Stomach (tissue), 19 donors: ENCODE measurements at places on chromosomes 5 and 9. TPM values are rescaled to one million over a fixed set of nuclear protein-coding genes. Genes with fewer than 3 reads are reported as not detected.
A peak's percentile ranks its signal among the peaks of the same experiment; 100 is the strongest.

GRCh38 chr9:33379666-33380389 is 22.5 kb downstream of the AQP7 start:
- no peak for DNase-seq

DNA sequence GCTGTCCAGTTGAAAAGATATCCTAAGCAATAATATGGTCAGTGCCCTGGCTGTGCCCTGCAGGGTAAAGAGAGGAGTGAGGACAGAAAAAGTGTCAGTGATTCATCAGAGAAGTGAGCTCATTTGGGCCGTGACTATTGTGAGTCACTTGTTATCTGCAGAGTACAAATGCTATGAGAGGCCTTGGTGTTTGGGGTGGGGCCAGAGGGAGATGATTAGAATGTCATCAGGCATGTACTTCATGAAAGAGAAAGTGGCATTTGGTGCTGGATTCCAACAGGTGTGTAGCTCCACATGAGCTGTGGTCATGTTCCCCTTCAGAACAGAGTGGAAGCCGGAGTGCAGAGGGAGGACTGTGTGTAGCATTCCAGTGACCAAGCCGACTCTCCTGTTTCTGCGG is 174.1 kb downstream of the KDM4C start:
- DNase-seq: peak; percentile 68

DNA sequence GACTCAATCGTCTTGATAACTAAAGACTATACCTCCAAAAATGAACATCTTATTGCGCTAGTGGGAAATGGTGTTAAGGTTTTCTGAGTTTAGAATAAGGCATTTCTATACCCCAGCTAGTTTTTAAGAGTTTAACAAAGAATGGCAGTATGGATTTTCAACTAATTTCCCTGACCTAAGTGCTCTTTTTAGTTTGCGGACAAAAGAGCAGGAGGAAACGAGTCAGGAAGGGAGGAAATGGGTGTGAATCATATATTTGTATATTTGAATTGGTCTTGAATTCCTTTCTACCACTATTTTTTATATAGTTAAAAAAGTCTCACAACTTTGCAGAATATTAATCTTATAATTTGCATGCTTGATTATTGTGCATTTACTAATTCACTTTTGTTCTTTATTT is 516.3 kb upstream of the ZNF608 start:
- no peak for DNase-seq

DNA sequence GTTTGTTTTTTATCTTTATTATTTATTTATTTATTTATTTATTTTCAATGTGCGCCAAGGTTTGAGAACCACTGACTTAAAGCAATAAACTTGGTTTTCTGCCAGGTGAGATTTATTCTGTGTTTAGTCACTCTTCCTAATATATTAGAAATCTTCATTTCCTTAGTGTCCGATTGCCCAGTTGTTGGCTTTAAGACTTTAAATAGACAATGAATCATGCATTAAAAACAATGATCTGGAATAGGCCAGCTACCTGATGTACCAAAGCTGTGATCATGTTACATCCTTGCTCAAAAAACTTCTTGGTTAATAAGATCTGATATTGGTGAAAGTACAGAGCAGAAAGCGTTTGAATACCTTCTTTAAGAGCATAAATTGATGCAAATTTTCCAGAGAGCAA is 52.1 kb upstream of the ERBIN start:
- DNase-seq: no peak

DNA sequence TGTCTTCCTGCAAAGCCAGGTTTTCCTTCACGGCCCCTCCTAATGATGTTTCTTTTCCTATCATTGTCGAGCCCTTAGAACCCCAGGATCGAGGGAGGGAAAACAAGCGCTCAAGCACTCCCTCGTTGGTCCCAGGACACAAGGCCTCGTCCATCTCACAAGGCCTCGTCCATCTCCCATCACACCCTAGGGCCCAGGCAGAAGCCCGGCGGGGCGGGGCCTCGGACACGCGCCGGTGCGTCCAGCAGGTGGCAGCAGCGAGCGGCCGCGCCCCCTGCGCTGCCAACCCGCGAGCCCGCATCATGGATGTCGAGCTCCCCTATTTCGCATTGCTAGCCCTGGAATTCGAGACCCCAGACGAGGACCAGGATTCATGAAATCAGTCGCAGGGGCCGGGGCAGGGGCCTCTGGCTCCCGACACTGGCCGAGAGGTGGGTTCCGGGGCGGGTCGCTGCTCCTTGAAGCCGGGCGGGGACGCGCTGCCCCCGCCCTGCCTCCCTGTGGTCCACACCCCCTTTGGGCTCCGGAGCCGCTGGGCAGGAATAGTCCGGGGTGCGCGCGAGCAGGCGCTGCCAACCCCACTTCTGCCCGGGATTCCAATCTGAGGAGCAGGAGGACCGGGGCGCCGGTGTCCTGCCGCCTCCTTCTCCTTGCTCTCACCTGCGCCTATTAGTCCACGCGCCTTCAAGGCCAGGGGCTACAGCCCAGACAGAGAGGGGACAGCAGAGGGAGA is at the start of gene ABLIM3:
Gene ABLIM3, plus strand, starts transcription at position 270 of the 733 bp plus-strand sequence. CDS start 603 bp downstream, outside the sequence.
- DNase-seq: peak; percentile 69

- DNase-seq: no peak
Observed at GRCh38 chr5:59683311-59683710, 210.2 kb downstream of the PDE4D start.

- DNase-seq: peak; percentile 17
Observed at GRCh38 chr9:85715587-85715986, 26.2 kb downstream of the AGTPBP1 start.

DNA sequence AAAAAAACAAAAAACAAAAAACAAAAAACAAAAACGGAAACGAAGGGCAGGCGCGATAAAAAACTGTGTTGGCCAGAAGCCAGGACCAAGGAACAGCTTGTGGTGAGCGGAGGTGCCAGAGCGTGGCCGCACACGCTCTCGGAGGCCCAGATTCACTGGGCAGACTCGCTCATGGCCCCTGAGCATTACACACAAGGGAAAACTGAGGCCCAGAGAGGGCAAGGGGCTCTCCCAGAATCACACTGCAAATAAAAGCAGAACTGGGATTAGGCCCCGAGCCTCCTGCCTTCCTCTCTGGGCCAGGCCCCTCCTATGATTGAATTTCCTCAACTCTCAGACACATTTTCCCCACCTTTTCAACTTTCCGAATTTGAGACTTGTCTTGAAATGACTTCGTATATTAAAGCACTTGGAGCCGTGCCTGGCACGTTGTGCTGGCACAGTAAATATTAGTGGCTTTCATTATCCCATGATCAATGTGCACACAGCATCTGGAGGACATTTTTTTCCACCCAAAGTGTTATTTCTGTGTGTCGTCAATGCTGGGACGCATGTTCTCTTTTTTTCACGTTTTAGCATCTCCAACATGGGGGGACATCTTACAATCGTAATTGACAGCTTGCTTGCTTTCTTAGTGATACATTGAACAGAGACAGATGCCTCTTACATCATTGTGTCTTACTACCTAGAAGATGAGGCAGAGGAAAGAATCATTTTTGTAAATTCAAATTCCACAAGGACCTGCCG is 7.4 kb downstream of the FIBCD1 start:
- DNase-seq: no peak

- DNase-seq: no peak
Observed at GRCh38 chr5:2047341-2047927, 164.7 kb upstream of the IRX4 start.

DNA sequence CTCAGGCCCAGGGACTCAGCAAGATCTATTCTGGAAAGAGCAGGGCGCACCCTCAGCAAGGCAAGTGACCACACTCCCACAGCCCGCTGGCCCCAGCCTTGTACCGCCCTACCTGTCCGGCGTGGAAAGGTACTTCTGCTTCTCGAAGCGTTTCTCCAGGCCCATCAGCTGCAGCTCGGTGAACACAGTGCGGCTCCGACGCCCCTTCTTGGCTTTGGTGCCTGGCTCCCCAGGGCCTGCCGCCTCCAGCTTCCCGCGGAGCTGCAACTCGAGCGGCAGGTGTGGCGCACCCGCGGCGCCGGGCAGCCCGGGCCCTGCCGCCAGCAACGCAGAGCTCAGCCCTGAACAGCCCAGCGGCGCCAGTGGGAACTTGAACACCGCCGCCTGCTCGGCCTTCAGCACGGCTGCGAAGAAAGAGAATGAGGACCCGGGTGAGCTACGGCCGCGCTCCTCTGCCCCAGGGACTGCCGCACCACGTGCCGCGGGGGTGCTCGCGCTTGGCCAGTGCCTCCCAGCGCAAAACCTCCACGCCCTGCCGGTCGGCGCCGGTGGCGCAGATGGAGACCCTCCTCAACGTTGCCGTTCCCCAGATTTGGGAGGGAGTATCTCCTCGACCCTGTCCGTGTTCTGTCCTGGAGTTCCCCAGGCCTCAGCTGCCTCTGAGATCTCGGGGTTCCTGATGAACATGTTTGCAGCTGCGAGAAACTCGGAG is 2.2 kb downstream of the BARX1 start:
- no peak for DNase-seq

DNA sequence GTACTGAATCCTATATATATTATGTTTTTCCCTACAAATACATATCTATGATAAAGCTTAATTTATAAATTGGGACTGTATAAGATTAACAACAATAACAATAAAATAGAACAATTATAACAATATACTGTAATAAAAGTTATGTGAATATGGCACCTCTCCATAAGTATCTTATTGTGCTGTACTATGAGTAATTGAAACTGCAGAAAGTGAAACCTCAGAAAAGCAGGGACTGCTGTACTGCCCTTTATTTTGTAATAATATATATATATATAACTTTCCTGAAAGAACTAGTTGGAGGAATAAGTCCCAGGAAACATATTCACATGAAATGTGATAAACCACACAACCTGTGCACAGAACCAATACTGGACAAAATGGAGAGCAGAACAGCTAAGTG is 77.3 kb downstream of the PAM start:
- no peak for DNase-seq

DNA sequence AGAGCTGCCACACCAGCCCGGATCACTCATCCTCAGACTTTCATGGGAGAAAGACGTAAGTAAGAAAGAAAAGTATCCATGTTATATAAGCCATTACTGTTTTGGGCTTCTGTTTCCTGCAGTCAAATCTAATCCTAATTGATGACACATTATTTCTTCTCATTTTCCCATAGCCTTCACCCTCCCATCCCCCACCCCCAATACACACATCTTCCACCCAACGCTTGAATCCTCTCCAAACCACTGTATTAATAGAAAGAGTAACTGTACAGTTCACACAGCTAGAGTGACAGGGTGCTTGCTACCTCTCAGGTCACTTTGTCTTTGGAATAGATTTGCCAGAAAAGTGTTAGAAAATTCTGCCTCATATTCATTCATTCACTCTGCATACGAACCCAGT is 69.3 kb upstream of the IL17B start:
- DNase-seq: no peak

GRCh38 chr9:125434986-125435775 is 173.6 kb downstream of the GAPVD1 start:
- no peak for DNase-seq

- DNase-seq: no peak
Observed at GRCh38 chr5:168469816-168470215, 16.5 kb upstream of the RARS1 start.

GRCh38 chr9:113179839-113180238 is 29.0 kb downstream of the SLC31A2 start:
- DNase-seq: no peak

- no peak for DNase-seq
Observed at GRCh38 chr9:78286946-78287388, 10.0 kb upstream of the PSAT1 start.

DNA sequence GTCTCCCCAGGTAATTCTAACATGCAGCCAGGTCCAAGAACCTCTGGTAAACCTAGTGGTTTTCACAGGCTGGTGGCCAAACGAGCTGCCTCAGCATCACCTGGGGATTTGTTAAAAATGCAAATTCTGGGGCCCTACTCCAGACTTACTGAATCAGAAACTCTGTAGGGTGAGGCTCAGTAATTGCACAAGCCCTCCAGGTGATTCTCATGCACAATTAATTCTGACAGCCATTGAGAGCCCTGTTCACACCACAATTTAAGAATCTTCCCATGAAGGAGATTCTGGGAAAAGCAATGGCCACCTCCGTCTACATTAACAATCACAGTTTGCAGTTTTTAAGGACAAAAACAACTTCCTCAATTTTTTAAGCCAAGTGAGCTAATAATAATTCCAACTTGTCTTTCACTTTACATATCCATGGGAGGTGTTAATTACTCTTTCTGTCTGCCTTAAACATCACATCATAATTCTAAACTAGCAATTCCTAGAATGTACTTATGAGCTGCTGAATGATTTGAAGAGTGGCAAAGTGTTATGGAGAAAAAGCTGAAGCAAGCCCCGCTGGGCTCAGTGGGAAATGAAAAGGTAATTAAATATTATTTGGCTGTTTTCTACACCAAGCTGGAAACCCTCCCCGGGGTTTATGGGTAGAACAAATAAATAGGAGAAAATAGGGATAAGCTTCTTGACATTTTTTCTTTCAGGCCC is 70.0 kb downstream of the GLDC start:
- DNase-seq: no peak

GRCh38 chr9:8869812-8870211 is 1070.2 kb upstream of the DMAC1 start:
- no peak for DNase-seq

GRCh38 chr5:133935667-133935940 is 32.8 kb downstream of the C5orf15 start:
- no peak for DNase-seq

- no peak for DNase-seq
Observed at GRCh38 chr5:149018909-149019443, 43.9 kb downstream of the SH3TC2 start.

DNA sequence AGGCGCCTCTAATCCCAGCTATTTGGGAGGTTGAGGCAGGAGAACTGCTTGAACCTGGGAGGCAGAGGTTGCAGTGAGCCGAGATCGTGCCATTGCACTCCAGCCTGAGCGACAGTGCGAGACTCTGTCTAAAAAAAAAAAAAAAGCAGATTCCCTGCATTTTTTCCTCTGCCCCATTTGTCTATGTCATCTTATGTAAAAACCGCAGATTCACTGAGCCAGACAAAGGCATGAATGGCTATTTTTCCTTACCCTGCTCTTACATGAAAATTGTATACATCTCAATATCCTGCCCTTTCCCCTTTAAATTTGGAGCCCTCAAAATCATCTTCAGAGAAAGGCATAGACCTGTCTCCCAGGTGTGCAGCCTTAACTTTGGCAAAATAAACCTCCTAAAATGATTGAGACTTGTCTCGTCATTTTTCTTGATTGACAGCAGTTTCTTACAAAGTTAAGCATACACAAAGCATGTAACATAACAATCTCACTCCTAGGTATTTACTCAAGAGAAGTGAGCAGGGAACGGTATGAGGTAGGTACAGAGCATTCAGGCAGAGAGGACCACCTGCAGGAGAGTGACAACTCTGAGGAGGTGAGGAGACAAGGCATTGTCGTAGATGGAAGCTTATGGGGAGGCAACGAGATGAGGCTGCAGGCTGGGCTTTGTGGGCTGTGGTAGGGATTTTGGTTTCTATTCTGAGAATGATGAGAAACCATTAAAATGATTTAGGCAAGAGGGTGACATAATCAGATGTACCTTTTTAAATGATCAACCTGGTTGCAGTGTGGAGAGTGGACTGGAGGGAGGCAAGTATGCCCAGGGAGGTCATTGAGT is 65.7 kb upstream of the IL6ST start:
- no peak for DNase-seq

The ADAM19 gene
- polyA plus RNA-seq: 3.3 TPM

The OTULINL gene
- 0.93 TPM for polyA plus RNA-seq

The SHOC1 gene
- polyA plus RNA-seq: 0.31 TPM

The RLN2 gene
- not detected for polyA plus RNA-seq

The RNF130 gene
- polyA plus RNA-seq: 47.8 TPM

The FAM153A gene
- polyA plus RNA-seq: 11.2 TPM

The FAM13B gene
- 15.0 TPM for polyA plus RNA-seq

The FIBCD1 gene
- 0.20 TPM for polyA plus RNA-seq

The GZMA gene
- 3.4 TPM for polyA plus RNA-seq

The SERINC5 gene
- polyA plus RNA-seq: 3.3 TPM

The NMUR2 gene
- not detected for polyA plus RNA-seq

The IFNA13 gene
- not detected for polyA plus RNA-seq
